ENCODE measurements at places on chromosomes 2 and 18. TPM values are rescaled to one million over a fixed set of nuclear protein-coding genes. Genes with fewer than 3 reads are reported as not detected.

GRCh38 chr18:78816114-78816513 lies 163.5 kb upstream of the SALL3 start:
- no peak for DNase-seq

Gene HOXD12
- not detected for total RNA-seq

DNA sequence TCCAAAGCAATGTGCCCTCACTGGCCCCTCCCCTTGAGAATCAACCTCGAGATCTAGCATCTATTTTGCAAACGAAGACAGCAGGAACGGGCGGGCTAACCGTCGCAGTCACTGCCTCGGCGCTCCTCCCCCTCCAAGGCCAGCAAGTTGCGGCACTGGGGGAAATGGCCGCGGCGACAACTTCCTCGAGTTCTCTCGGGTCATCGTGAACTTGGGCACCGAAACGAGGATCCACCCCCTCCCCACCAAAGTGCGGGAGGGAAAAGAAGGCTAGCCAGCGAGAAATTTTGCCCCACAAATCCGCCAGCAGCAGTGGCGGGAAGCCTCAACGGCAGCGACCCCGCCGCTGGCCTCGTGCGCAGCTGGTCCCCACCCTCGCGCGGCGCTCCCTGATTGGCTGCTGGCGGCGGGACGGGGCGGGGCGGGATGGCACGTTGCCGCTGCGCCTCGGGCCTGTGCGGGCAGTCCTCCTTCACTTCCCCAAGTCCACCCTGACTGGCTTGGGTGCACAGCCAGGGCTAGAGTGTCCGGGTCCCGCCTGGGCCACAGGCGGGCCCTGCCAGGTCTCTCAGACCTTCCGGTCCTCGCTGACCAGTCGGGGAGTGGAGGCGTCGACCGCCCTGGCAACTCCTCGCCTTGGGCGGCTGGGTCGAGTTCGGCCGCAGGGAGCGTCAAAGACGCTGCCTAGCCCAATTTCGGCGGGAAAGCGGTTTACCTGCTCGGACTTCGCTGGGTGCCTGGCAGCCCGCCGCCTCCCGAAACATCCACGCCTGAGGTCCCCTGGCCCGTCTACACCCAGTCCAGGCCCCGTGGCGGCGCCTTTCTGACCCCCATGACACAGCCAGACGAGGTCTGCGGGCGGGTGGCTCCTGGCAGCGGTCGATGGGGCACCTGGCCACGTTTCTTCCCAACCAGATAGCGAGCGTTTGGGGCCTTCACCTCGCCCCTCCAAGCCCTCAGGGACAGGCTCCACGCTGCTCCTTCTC lies at the start of gene BOLL:
TSS of gene BOLL (minus strand) at position 364 of the 986 bp plus-strand sequence. CDS start 3,469 bp downstream, outside the sequence.
- DNase-seq: peak; percentile 38

- DNase-seq: no peak
Measured at GRCh38 chr2:231364961-231365810, 30.3 kb upstream of the B3GNT7 start.

Measured in CD4-positive, alpha-beta T cell (primary cell).